DMS 273 treated with DMSO at 0.1 percent for 48 hours (cell line): ENCODE measurements at places on chromosomes 2 and 18.
A peak's percentile ranks its signal among the peaks of the same experiment; 100 is the strongest.

GRCh38 chr2:173922760-173923159 is 42.4 kb downstream of the SP3 start:
- no peak for DNase-seq

DNA sequence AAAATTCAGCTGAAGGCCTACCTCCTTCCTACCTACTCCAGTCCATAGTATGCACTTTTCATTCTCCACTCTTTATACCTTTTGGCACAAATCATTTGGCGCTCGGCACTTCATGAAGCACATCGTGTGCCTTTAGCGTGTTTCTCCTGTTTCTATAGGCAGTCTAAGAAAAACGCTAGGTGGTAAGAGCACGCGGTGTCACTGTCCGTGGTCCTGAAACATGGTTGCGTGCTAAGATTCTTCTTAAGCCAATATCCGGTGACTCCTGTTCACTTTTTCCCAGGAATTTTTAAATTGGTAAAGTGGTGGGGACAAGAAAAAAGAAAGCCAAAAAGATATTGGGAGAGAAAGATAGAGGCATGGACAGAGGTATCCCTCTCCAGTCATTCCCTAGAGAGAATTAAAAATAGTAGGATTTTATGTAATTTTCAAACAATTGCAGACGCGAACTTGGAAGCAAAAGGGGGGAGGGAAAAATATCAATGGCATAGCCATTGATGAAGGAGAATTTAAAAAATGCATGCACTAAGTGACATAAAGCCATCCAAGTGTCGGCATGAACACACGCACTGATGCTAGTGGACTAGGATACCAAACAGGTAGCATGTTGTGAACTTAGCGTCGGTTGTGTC is 1.4 kb upstream of the CTNNA2 start:
- no peak for DNase-seq

GRCh38 chr2:119259296-119259860 is 35.7 kb downstream of the STEAP3 start:
- DNase-seq, result no peak

DNA sequence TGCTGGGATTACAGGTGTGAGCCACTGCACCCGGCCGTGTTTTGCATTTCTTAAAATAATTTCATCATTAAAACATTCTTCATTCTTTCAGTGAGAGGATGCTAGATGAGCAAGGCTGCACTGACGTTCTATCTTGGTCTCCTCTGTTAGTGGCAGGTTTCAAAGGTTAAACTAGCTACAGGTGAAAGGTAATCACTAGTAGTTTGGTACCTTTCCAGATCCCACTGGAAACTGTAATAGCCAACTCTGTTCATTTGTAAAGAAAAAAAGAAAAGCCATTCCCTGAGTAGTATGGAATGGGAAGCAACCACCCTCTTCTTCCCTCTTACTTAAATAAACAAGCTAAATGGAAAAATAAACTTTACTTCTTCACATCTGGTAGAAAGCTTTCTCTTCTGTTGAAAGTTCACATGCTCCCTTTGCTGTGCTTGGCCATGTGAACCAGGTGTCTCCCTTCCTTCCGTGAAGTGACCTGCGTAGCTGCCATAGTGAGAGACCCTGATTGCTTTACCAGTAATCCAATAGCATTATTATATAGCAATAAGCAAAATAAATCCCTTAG is 94.0 kb downstream of the GREB1L start:
- DNase-seq, result no peak

- DNase-seq, result no peak
Observed at GRCh38 chr2:46378616-46379015, 81.4 kb downstream of the EPAS1 start.

- peak; percentile 19 for DNase-seq
Observed at GRCh38 chr2:27356056-27356381, 545 bp downstream of the GTF3C2 start.

DNA sequence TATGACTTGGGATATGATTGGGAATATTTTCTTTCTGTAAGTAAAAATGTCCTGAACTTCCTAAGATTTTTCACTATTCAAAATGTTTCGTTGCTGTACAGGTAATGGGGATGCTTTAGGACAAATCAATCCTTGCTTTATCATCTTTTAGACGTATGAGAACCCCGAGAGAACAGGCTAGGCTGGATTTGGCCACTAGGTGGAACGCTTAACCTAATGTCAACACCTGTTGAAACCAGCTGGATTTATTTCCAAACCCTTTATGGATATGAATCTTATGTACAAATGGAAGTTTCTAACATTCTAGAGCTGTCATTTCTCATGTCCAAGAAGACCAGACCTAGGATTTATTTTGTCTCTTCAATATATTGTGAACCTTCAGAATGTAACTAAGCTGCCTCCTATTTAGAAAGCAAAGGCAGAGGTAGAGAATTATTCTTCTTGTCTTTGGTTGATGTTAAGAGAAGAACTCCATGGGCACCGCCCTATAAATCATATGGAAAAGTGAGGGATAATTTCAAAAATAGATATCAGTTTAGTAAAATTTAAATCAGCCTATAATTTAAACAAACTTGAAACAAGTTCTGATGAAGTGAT is 96.7 kb downstream of the PMAIP1 start:
- peak; percentile 9 for DNase-seq

GRCh38 chr2:178811901-178812300 is 4.7 kb upstream of the TTN start:
- no peak for DNase-seq

DNA sequence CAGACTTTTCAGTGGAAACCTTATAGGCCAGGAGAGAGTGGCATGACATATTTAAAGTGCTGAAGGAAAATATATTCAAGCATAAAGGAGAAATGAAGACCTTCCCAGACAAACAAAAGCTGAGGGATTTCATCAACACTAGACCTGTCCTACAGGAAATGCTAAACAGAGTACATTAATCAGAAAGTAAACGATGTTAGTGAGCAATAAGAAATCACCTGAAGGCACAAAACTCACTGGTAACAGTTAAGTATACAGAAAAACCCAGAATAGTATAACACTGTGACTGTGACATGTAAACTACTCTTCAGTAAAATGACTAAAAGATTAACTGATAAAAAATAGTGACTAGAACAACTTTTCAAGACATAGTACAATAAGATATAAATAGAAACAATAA is 87.4 kb downstream of the ATP8B1 start:
- DNase-seq, result no peak

- no peak for DNase-seq
Observed at GRCh38 chr18:2958819-2959298, 54.1 kb downstream of the LPIN2 start.

GRCh38 chr2:168457190-168457895 is 1.3 kb downstream of the CERS6 start:
- DNase-seq, result no peak

DNA sequence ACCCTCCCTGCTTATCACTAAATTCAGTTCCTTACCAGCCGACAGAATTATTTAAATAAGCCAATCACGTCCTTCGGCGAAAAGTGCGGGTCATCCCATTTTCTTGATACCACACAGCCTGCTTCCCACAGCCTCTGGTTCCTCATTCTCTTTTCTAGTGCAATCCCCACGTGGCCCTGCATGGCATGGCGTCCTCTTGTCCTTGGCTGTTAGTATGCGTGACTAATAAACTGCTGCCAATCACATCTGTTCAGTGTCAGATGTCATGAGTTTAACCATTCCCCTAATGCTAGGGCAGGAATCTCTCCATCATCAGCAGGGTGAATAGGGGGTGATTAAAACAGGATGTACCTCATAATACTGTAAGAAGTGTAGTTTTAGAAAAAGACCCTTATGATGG is 62.8 kb upstream of the TSPYL6 start:
- DNase-seq, result no peak

DNA sequence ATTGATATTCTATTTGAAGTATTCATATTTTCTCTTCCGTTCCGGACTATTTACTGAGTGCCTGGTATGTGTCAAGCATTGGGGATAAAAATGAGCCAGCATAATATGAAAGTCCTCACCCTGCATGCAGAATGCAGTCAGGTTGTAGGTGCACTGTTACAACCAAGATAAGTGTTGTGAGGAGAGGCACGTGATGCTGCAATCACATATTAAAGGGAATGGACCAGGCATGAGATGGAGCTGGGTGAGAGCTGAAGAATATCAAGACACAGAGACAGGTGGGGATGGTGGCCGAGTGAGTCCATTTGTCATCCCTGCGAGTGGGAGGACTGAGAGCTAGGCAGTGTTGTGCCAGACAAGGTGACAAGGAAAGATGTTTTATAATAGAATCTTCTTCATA is 52.3 kb downstream of the MFSD6 start:
- DNase-seq, result no peak

DNA sequence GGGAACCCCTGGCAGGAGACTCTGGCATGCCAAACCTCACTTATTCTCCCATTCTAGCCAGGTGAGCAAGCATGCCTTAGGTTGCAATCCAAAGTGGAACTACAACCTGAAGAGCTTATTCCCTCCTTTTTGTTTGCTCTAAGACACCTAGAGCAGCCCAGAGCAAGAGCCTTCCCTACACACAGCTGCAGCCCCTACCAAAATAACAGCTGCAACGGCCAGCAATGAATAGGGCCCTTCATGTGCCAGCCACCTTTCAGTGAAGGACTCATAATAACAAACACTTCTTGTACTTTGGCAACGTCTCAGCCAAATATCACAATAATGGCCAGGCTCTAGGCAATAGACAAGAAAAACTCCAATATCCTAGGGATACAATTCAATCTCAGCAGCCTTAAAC is 178.7 kb downstream of the ALK start:
- DNase-seq, result peak; percentile 32

DNA sequence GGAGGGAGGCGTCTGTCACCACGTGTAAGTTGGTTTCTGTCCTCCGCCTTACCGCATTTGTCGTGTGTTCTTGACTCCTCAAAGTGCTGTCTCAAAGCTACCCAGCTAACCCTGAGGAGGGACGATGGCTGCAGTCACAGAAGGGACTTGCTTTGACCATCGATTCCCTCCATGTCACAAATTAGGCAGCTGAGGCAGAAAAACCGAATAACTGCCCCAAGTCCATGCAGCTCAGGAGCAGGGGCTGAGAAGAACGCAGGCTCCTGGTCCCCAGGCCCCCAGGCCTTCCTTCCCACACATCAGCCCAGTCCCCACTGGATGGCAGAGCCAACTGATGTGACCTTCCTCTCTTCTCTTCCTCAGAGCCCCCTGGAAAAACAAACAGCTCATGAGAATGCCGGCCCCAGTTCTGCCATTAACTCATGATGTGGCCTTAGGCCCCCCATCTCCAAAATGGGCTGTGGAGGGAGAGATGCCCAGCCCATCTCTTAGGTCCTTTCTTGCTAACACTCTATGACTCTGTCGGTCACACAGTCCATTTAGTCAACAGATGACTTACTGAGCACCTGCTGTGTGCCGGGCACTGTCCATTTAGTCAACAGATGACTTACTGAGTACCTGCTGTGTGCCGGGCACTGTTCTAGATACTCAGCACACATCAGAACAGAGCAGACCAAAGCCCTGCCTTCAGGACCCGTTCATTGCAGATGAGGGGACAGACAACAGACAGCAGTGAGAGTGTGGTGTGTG is 19.6 kb downstream of the MTERF4 start:
- no peak for DNase-seq

- DNase-seq, result no peak
Observed at GRCh38 chr2:173483137-173483536, 128.5 kb downstream of the CDCA7 start.

DNA sequence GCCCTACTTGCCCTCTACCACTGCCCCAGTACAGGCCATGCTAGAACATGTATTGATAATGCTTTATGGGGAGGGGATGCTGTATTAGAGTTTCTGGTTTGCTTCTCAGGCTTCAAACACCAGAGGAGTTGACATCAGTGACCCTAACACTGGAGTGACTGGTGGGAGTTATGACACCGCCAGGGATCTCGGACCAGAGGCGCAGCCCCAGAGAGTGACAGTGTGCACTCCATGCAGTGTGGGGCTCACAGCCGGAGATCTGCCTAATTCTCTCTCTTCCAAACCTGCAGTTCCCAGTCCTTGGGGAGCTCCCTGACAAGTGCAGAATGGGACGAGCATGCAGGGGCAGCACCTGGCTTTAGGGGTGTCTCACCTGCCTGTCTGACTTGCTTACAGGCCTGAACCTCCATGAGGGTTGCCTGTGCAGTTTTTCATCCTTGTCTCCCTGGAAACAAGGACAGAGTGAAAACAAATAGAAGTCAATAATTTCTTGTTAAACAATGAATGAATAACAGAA is 244.9 kb upstream of the MYT1L start:
- no peak for DNase-seq

DNA sequence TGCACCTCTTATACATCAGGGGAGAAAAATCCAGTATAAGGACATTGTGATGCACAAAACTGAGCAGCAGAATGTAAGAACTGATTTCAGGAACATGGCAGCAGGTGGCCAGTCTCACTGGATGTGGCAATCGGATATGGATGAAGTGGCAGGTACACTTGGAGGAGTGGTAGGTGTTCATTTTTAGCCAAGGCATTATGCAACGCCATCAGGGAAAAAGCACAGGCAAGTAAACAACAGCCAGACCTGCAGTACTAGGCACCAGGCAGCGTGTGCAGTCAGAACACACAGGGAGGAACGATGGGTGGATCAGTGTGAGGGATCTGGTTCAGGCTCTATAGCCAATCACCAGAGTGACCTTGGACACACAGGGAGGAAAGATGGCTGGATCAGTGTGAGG is 77.4 kb upstream of the GCFC2 start:
- no peak for DNase-seq

DNA sequence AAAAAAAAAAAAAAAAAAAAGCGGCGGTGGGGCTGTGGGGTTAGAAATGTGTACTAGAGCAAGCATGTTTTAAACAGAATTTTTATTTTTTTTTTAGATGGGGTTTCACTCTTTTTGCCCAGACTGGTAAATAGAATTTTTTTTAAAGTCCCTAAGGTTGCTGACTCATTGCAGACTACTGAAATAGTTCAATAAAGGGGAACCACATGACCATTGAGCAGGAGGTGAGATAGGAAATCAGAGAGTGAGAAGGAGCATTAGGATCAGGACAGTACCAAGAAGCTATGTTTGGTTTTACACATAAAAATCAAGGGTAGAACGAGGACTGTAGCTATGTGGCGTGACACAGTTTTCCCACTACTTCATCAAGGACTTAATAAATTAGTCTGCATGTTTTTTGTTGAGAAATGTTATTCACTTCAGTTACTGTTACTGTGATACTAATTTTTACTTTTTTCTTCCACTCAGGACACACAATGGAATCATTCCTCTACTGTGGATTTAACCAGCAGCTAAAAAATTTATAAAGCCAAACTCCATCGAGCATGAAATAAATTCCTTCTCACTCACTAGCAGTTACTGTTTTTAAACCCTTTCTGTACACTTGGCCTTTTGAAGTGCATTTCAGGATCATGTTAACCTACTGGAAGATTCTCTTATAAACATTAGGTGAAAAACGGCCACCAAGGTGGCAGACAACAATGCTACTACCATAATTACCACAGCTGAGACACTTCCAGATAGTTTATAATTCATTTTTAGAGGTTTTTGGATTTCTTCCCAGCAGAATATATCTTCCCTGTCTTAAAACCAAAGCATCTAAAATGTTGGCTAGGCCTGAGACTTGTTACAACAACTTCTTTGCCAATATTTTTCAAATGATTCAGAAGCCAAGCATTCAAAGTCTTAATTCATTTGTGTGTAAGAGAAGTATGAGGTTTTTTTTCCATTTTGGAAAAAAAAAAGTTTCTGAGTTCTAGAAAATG is 33.2 kb downstream of the LAMA1 start:
- DNase-seq, result no peak
